Tibial nerve (tissue), 4 donors: ENCODE measurements at places on chromosomes 11 and 22.

- no peaks in the 10 kb centered on the region for H3K36me3 ChIP-seq
- no peaks in the 10 kb centered on the region for H3K27me3 ChIP-seq
- no peak overlapping the region for H3K4me3 ChIP-seq
These were observed 146.6 kb downstream of the BBOX1 start for GRCh38 chr11:27187075-27187847.

DNA sequence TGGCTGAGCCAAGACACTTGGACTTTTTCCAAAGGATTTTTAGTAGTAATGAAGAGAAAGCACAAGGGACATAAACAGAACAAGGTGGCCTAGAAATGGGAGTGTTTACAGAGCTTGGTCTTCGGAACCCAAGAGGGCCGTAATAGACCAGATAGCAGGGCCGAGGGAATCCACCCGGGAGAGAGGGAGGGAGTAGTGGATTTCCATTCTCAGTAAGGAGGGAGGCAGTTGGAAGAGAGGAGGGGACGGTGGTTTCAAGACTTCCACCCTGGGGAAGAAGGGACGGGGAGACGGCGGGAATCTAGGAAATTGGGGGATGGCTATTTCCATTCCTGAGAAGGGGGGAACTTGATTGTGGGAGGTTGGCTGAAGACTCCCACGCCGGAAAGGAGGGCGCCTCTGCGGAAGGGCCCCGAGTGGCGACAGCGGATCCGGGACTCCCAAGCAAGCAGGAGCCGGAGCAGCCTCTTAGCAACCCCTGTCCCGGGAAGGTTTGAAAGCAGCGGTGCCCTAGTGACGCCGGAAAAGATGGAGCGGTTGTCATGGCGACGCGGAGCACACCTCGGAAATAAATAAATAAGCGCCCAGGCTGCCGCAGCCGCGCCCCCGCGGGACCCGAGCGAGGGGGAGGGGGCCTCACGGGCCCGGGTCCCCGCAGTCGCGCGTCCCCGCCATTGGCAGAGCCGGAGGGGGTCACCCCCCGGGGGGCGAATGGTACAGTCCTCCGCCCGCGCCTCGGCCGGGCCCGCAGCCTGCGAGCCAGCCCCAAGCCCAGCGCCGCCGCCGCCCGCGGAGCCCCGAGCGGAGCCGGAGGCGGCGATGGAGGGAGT is 31.6 kb downstream of the EIF3F start:
- H3K36me3 ChIP-seq: no peaks in the 10 kb centered on the region
- no peaks in the 10 kb centered on the region for H3K27me3 ChIP-seq
- H3K27ac ChIP-seq: peak overlapping the region; percentile 90
- peaks cover 24% of the 10 kb centered on the region for H3K4me1 ChIP-seq

- no peak overlapping the region for H3K27ac ChIP-seq
- H3K27me3 ChIP-seq: peaks cover 4% of the 10 kb centered on the region
- H3K36me3 ChIP-seq: no peaks in the 10 kb centered on the region
- H3K4me3 ChIP-seq: no peak overlapping the region
These were observed 73.1 kb upstream of the KIRREL3 start for GRCh38 chr11:127073621-127074020.

GRCh38 chr11:134345237-134345550 is 13.4 kb downstream of the GLB1L2 start:
- H3K36me3 ChIP-seq: no peaks in the 10 kb centered on the region
- H3K27me3 ChIP-seq: no peaks in the 10 kb centered on the region
- H3K27ac ChIP-seq: no peak overlapping the region

- peak overlapping the region; percentile 59 for H3K27ac ChIP-seq
- DNase-seq: no peak
- no peaks in the 10 kb centered on the region for H3K4me1 ChIP-seq
- H3K4me3 ChIP-seq: no peak overlapping the region
- H3K36me3 ChIP-seq: no peaks in the 10 kb centered on the region
These were observed 16.2 kb downstream of the P2RY6 start for GRCh38 chr11:73288192-73288872.

DNA sequence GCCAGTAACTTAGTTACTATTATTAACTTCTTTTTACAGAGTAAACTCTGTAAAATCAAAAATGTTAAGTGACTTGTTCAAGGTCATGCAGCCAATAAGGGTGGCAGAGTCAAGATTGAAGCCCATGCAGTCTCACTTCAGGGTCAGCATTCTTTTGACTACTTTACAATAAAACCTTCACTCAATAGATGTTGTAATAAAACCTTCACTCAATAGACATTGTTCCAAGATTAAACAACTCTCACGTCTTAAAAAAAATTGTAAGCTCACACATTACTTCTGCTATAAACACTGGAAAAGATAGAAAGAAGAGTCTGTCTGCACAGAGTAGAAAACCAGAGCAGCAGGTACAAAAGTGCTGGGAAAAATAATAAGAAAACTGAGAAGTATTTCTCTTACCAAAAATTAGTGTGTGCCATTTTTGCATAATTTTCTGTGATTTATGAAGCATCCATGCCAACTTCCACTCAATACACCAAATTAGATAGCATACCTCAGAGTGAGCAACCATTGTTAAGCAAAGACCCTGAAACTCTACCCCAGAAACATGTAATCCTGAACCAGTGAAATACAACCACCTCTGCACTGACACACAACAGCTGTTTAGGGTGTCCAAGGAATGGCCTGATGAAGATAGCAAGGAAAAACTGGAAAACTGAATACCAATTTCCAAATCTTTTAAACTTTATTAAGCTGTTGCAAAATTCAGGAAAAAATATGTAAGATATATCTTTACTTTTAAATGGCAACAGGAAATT is 4.9 kb upstream of the SOX6 start:
- no peak overlapping the region for H3K4me3 ChIP-seq
- no peak for DNase-seq
- no peaks in the 10 kb centered on the region for H3K36me3 ChIP-seq
- no peaks in the 10 kb centered on the region for H3K4me1 ChIP-seq
- no peaks in the 10 kb centered on the region for H3K27me3 ChIP-seq

DNA sequence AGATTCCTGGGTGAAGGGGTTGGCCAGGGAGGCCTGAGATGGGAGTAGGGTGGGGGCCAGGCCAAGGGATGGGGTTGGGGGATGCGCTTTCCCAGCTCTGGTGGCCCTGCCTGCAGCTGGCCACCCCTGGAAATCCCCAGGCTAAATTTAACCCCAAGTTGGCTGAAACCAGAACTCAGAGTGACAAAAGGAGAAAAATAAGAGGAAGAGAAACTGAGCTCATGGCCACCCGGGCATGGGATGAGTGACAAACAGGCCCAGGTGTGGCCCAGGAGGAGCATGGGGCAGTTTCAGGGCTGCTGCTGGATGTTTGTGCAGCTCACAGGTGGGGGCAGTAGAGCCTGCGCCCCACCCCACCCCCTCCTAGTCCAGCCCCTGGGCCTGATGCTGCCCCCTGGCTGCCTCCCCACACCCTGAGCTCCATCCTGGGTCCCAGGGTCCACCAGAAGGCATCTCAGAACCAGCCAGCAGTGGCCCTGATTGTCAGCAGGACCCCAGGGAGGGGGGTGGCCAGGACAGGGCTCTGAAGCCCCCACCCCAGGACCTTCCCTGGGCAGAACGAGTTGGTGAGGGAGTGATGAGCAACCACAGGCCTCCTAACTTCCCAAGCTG is 48.0 kb downstream of the IGLL5 start:
- no peak overlapping the region for H3K27ac ChIP-seq
- H3K27me3 ChIP-seq: no peaks in the 10 kb centered on the region
- H3K36me3 ChIP-seq: no peaks in the 10 kb centered on the region
- H3K4me1 ChIP-seq: no peaks in the 10 kb centered on the region
- H3K4me3 ChIP-seq: no peak overlapping the region

DNA sequence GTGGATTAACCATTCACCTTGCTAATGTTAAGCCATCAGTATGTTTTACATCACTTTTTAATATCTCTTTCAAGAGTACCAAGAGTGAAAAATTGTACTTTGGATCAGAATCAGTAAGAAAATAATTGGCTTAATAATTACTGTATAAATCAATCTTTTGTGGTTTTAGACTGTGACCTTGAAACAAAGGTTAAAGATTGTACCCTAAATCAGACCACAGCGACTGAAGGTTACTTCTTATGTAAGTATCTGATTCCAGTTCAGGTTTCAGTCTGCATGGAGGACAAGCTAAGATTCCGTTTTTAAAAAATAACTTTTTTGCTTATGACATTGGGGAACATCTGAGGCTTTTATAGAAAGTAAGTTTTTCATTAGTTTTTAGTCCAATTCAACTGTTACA is 18.9 kb downstream of the CAT start:
- H3K4me3 ChIP-seq: no peak overlapping the region
- peaks cover 3% of the 10 kb centered on the region for H3K4me1 ChIP-seq
- no peak overlapping the region for H3K27ac ChIP-seq
- no peaks in the 10 kb centered on the region for H3K27me3 ChIP-seq
- peaks cover 21% of the 10 kb centered on the region for H3K36me3 ChIP-seq

- H3K36me3 ChIP-seq: no peaks in the 10 kb centered on the region
- no peaks in the 10 kb centered on the region for H3K27me3 ChIP-seq
- H3K4me1 ChIP-seq: no peaks in the 10 kb centered on the region
These were observed 31.2 kb downstream of the KCNJ4 start for GRCh38 chr22:38423512-38424503.

DNA sequence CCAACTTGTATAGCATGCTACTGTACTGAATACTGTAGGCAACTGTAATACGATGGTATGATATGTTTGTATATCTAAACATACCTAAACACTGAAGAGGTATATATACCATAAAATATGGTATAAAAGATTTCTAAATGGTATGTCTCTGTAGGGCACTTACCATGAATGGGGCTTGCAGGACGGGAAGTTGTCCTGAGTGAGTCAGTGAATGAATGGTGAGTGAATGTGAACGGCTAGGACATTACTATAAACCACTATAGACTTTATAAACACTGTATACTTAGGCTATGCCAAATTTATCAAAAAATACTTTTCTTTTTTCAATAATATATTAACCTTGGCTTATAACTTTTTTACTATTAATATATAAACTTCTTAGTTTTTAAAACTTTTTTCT is 66.8 kb downstream of the ZC3H12C start:
- no peaks in the 10 kb centered on the region for H3K4me1 ChIP-seq
- H3K36me3 ChIP-seq: peaks cover 61% of the 10 kb centered on the region
- no peak for DNase-seq
- H3K27ac ChIP-seq: no peak overlapping the region
- no peaks in the 10 kb centered on the region for H3K27me3 ChIP-seq

DNA sequence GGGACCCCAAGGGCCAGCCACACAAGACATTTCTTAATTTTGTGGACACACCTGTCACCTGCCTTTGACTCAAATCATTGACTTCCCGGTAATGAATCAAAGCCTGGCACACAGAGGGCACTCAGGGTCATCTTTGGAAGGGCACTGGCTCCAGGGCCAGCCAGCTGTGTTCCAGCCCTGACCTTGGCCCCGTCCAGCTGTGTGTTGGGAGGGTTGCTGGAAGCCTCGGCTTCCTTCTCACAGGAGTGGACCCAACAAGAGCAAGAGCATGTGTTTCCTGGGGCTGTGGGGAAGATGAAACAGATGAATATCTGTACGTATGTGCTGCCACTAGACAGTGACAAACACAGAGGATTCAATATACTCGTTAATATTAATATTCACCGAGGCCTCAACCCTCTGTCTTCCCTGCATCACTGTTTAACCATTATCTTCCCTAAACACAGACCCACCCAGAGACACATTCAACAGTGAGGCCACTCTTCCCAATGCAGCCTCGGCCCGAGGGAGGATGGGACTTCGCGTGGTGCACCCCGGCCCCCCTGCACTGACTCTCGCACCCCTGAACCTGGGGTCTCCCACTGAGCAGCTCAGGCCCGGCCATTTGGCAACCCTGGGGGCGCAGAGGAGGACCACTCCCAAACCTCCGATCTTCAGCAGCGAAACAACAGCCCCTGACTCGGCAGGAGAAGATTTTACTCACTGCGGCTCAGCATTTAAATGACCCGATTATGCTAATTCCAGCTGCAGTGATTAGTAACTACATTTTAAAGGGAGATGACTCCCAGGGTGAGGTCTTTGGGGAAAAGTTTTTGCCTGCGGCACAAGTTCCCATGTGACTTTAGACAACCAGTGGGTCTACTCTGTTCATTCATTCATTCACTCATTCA is 45.7 kb downstream of the PHF21B start:
- no peaks in the 10 kb centered on the region for H3K27me3 ChIP-seq
- H3K4me1 ChIP-seq: no peaks in the 10 kb centered on the region
- H3K27ac ChIP-seq: no peak overlapping the region
- H3K4me3 ChIP-seq: no peak overlapping the region
- no peak for DNase-seq
- no peaks in the 10 kb centered on the region for H3K36me3 ChIP-seq

- H3K4me3 ChIP-seq: peak overlapping the region; percentile 90
- H3K27me3 ChIP-seq: no peaks in the 10 kb centered on the region
- peak; percentile 73 for DNase-seq
- peaks cover 18% of the 10 kb centered on the region for H3K4me1 ChIP-seq
These were observed 945 bp downstream of the CREBZF start for GRCh38 chr11:85663753-85664614.

GRCh38 chr11:120389693-120390584 is 53.7 kb downstream of the ARHGEF12 start:
- peaks cover 35% of the 10 kb centered on the region for H3K4me1 ChIP-seq
- H3K27me3 ChIP-seq: no peaks in the 10 kb centered on the region
- H3K4me3 ChIP-seq: no peak overlapping the region
- no peaks in the 10 kb centered on the region for H3K36me3 ChIP-seq
- H3K27ac ChIP-seq: no peak overlapping the region

- no peak for DNase-seq
- H3K27ac ChIP-seq: no peak overlapping the region
- no peaks in the 10 kb centered on the region for H3K36me3 ChIP-seq
- no peaks in the 10 kb centered on the region for H3K27me3 ChIP-seq
These were observed 14.0 kb downstream of the CFAP300 start for GRCh38 chr11:102061276-102061675.

- peaks cover 17% of the 10 kb centered on the region for H3K36me3 ChIP-seq
- no peak for DNase-seq
- no peaks in the 10 kb centered on the region for H3K27me3 ChIP-seq
These were observed 32.1 kb upstream of the ZNF143 start for GRCh38 chr11:9428706-9429105.

GRCh38 chr11:18471995-18472394 is 16.3 kb downstream of the LDHAL6A start:
- no peaks in the 10 kb centered on the region for H3K36me3 ChIP-seq
- H3K4me1 ChIP-seq: no peaks in the 10 kb centered on the region
- DNase-seq: no peak

- DNase-seq: no peak
- no peaks in the 10 kb centered on the region for H3K36me3 ChIP-seq
- no peak overlapping the region for H3K27ac ChIP-seq
- H3K4me3 ChIP-seq: no peak overlapping the region
- no peaks in the 10 kb centered on the region for H3K4me1 ChIP-seq
These were observed 9.2 kb downstream of the OR8B4 start for GRCh38 chr11:124415356-124415923.

- no peak overlapping the region for H3K27ac ChIP-seq
- no peaks in the 10 kb centered on the region for H3K36me3 ChIP-seq
- H3K27me3 ChIP-seq: no peaks in the 10 kb centered on the region
- DNase-seq: no peak
- no peaks in the 10 kb centered on the region for H3K4me1 ChIP-seq
- H3K4me3 ChIP-seq: no peak overlapping the region
These were observed 9.7 kb upstream of the MTMR2 start for GRCh38 chr11:95933594-95933993.

GRCh38 chr11:108863528-108863927 is 198.7 kb downstream of the DDX10 start:
- H3K4me3 ChIP-seq: no peak overlapping the region
- H3K36me3 ChIP-seq: no peaks in the 10 kb centered on the region
- no peaks in the 10 kb centered on the region for H3K4me1 ChIP-seq
- no peaks in the 10 kb centered on the region for H3K27me3 ChIP-seq
